ENCODE measurements at places on chromosomes 6 and 20.
A peak's percentile ranks its signal among the peaks of the same experiment; 100 is the strongest.

GRCh38 chr6:108903796-108904195 lies 55.6 kb downstream of the ARMC2 start:
- DNase-seq = no peak

DNA sequence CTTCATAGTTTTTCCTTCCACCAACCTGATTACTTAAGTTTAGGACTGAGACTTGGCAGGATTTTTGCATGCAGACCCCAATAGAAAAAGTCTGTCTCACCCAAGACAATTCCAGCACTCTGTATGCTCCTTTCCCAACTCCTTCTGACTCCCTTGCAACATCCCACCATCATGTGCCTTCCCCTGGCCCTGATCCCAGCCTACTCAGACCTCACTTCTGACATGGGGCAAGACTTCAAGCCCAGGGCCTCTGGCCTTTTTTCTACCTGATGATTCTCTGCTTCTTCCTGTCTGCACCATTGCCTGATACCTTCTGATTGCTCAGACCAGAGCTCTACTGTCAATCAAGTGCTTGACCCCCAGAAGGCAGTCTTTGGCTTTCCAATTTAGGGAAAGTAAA lies 96.6 kb downstream of the HAO1 start:
- DNase-seq = no peak

- DNase-seq = no peak
Observed at GRCh38 chr6:98808541-98809210, 25.7 kb upstream of the POU3F2 start.

GRCh38 chr6:98116455-98116854 lies 717.9 kb upstream of the POU3F2 start:
- no peak for DNase-seq

- DNase-seq = no peak
Observed at GRCh38 chr20:37457921-37458320, 63.1 kb upstream of the NNAT start.

GRCh38 chr6:125968493-125968892 lies 11.9 kb downstream of the HINT3 start:
- DNase-seq = no peak

DNA sequence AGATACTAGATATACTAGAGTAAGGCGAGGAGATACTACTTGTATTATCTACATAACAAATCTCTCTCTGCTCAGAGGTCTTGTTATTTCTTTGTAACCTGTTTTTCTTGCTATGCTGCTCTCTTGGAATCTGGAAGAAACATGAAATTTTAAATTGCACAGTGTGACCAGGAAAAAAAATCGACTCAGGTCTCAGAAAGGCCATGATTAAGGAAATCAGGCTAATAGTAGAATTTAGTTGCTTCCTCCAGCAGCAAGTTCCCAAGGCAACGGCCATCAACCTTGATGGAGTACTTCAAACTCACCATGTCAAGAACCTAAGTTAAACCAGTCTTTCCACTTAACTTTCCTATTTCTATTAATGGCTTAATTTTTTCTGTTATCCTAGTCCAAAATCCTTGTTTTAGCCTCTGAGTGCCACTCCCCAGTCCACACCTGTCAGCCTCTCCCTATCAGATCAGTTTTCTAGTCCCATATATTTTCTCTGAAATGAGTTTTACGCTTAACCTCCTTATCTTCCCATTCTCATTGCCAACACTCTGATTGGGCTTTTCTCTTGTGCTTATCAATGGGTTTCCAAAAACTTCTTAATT lies 87.7 kb upstream of the BEND3 start:
- no peak for DNase-seq

- DNase-seq = peak; percentile 48
Observed at GRCh38 chr20:51382986-51383821, 159.3 kb downstream of the NFATC2 start.

DNA sequence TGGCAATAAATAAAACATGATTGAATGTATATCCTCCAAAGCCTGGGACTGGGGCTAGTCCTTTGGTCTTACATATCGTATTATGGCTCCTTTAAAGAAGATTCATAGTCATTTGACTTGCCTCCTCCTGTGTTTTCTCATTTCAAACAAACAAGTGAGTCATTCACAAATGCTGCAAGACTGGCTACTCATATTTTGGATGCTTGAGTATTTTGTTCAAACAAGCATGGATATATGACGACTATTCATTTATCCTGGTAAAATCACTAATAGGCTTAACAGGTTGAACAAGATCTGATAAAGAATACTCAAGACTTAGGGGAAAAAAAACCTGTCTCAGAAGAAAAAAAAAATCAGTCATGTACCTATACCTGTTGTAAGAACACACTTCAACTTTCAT lies 111.1 kb upstream of the CCDC28A start:
- no peak for DNase-seq

GRCh38 chr6:170542031-170542719 lies 10.9 kb downstream of the PSMB1 start:
- DNase-seq = no peak

DNA sequence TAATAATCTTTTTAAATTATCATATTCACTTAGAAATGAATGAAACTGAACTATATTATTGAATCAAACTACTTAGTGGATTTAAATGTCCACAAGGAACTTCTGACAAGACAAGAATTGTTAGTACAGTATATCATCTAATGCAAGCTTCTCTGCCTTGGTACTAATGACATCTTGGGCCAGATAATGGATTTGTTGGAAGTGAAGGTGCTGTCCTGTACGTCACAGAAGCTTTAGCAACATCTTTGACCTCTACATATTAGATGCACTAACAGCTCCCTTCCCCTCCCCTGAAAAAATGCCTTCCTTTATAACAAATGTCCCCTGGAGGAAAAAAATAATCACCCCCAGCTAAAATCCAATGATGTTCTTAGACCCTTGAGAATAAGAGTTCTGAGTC lies 695.8 kb upstream of the EYS start:
- no peak for DNase-seq

DNA sequence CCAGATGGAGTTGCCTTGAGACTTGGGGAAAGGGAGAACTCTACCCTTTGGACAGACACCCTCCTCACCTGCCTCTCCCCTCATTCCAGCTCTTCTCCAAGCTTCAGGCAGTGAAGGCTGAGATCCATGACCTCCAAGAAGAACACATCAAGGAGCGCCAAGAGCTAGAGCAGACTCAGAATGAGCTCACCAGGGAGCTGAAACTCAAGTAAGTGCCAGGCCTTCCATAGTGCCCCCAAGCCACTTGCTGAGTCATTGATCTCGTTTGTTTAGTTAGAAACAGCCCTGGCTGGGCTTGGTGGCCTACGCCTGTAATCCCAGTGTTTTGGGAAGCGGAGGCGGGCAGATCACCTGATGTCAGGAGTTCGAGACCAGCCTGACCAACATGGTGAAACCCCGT lies 39.2 kb downstream of the KIF3B start:
- DNase-seq = peak; percentile 39

DNA sequence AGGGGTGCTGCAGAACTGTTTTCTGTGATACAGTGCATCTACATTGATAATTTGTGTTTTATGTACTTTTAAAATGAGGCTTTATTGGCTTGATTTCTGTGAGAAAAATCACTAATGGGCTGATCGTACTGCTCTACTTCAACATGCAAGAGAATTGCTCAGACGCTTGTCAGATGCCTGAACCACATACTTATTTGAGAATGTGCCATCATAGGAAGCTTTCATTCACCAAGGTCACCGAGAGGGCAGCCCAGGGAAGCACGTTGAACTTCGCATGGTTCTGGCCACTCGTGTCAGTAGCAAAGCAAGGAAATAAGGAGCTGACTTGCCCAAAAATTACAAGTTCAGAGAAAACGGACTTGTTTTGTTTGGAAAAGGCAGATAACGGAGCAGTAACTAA lies 168.5 kb upstream of the AKAP12 start:
- DNase-seq = no peak

Data from ELF-1 (cell line).